ENCODE measurements at places on chromosomes 4 and X.

- H3K4me3 ChIP-seq: no peak overlapping the region
- no peaks in the 10 kb centered on the region for H3K36me3 ChIP-seq
- no peak for DNase-seq
- H3K4me1 ChIP-seq: no peaks in the 10 kb centered on the region
- no peaks in the 10 kb centered on the region for H3K27me3 ChIP-seq
- no peak overlapping the region for H3K27ac ChIP-seq
Observed at GRCh38 chr4:128917781-128918180, 108.3 kb downstream of the JADE1 start.

DNA sequence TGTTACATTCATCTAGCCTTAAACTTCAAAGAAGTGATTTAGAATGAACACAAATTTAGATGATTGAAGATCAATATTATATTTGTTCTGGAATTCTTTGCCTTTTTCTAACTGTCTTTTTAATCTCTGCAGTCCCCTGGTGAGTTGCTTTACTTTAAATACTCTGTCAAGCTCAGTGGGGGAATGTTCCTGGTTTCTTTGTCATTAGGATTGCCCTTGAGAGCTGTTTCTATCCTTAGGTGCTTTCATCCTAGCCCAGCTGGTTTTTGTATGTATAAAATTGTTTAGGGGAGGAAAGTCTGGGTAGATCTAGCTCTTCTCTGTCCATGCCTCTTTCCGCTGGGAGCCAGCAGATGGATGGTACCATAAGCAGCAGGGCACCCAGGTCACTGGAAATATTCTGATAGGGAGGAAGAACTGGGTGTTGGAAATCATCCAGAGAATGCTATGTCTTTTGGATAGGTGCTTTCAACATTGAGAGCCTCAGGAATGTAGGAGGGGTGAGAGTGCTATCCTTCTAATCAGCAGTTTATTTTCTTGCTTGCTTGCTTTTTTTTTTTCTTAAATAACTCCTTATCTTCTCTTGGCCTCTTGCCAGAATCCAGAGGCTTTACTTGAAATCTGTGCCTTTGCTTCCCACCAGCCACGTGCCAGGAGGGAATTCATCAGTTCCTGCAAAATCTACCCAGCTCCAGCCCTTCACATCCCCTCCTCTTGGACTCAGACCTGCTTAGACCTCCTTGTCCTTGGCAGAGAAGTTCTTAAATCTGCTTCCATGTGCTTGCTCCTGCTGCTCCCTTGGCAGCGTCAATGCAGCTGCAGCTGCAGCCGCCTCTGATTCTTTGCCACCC lies 215.3 kb upstream of the ANXA3 start:
- no peaks in the 10 kb centered on the region for H3K27me3 ChIP-seq
- H3K4me3 ChIP-seq: no peak overlapping the region
- no peak overlapping the region for H3K27ac ChIP-seq
- H3K36me3 ChIP-seq: no peaks in the 10 kb centered on the region

- no peak overlapping the region for H3K4me3 ChIP-seq
- H3K36me3 ChIP-seq: no peaks in the 10 kb centered on the region
- DNase-seq: no peak
- H3K4me1 ChIP-seq: no peaks in the 10 kb centered on the region
- no peak overlapping the region for H3K27ac ChIP-seq
- no peaks in the 10 kb centered on the region for H3K27me3 ChIP-seq
Observed at GRCh38 chr4:45036677-45037076, 310.3 kb upstream of the GNPDA2 start.

DNA sequence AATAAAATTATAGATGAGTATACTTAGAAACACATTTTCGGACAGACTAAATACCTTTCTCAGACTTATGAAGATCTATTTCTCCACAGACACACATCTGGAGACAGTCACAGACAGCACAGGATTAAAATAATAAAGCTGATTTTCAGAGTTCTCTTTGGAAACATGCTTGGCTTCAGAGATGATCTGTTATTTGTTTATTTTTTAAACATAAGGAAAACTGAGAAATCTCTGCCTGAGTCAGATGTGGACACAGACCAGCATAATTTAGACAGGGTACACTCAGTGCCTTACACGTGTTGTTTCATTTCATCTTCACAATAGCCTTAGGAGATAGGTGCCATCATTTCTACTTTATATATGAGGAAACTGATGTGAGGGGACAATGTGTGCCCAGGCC lies 92.1 kb downstream of the SLC9A7 start:
- no peak overlapping the region for H3K27ac ChIP-seq
- DNase-seq: no peak
- no peaks in the 10 kb centered on the region for H3K36me3 ChIP-seq

DNA sequence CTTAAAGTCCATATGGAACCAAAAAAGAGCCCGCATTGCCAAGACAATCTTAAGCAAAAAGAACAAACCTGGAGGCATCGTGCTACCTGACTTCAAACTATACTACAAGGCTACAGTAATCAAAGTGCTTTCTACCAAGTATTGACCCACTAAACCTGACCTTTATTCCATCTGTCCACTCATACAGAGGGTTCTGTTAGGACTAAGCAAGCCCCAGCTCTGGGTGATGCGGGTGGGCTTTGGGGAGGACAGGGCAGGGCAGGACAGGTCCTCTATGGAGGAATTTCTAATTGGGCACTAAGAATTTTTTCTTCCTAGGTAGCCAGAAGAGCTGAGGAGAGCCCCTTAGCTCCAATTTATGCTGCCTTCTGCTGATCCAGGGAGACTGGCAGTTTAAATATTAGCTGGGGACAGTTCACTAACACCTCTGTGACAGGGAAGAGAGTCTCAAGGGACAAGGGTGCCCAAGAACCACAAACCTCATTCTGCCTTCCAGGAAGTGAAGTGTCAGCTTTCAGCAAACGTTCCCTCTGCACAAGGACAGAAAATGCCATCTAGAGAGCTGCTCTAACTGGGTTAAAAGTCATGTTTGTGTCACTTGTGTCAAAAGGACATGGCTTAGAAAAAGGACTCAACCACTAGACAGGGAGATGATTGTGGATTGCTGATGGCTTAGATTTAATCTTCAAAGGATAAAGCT lies 143.2 kb downstream of the KIT start:
- no peak overlapping the region for H3K27ac ChIP-seq
- no peak overlapping the region for H3K4me3 ChIP-seq
- no peaks in the 10 kb centered on the region for H3K36me3 ChIP-seq
- H3K27me3 ChIP-seq: no peaks in the 10 kb centered on the region
- DNase-seq: no peak

DNA sequence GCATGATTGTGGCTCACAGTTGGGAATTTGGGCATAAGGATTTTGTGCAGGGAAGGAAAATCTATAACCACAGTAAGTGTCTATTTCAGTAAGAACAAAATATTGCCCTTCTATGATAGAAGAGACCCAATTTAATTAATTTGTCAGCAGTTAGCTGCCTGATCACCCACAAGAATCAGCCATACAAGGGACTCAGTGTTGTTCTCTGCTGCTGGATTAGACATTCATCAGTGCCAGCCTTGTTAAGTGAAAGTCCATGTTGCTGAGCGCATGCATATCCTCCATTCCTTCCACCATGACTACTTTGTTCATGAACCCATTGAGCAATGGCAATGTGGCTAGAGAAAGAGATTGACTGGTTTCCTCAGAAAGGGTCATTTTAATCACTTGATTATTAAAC lies 125.3 kb upstream of the PDHA2 start:
- H3K4me1 ChIP-seq: no peaks in the 10 kb centered on the region
- no peaks in the 10 kb centered on the region for H3K27me3 ChIP-seq
- no peak for DNase-seq
- no peak overlapping the region for H3K4me3 ChIP-seq
- H3K27ac ChIP-seq: no peak overlapping the region

- H3K27ac ChIP-seq: no peak overlapping the region
- H3K4me3 ChIP-seq: no peak overlapping the region
- no peaks in the 10 kb centered on the region for H3K27me3 ChIP-seq
Observed at GRCh38 chrX:71604796-71605568, 13.3 kb downstream of the CXCR3 start.

All from upper lobe of right lung (tissue), 1 donor.